ENCODE measurements at places on chromosomes 1 and 21. TPM values are rescaled to one million over a fixed set of nuclear protein-coding genes. Genes with fewer than 3 reads are reported as not detected.

The HPCAL4 gene
- total RNA-seq: not detected

DNA sequence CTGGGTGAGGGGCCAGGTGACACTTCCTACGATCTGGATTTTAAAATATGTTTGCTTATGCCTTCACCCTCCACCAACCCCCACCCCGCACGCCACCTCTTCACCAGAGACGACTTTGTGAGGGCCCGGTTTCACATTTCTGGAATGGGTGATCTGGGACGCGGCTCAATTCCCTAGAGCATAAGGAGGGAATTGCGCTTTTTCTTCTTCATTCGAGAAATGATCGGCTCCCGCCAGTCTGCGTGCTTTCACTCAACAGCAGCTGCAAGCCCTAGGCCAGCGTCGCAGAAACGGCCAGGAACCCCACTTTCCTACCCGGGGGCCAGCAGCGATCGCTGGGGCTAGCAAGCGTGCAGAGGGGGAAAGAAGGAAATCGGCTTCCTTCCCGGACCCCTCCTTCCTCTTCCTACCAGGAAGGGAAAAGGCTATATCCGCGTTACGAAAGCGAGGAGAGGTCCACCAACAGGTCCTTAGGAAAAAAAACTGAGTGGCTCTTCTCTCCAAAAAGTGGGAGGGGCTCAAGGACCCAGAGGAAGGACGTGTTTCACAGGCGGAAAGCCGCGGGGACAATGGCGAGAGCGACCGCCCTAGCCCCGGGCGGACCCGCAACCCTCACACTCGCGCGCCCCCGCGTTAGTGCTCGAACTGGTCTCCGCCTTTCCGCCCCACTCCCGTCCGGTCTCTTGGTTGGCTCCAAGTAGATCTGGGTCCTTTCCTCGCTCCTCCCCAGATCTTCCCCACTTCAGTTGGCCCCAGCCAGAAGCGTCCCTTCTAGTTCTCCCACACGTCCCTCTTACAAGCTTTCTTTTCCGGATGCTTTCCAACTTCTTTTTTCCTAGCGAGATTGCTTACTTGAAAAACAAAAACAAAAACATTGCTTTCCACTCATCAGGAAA lies 1.1 kb upstream of the ADAMTS1 start:
- H3K27ac ChIP-seq: peak overlapping the region; percentile 64
- H3K4me3 ChIP-seq: peak overlapping the region; percentile 96
- peaks cover 40% of the 10 kb centered on the region for H3K4me1 ChIP-seq
- no peaks in the 10 kb centered on the region for H3K27me3 ChIP-seq
- peak; percentile 94 for DNase-seq
- peaks cover 7% of the 10 kb centered on the region for H3K36me3 ChIP-seq

DNA sequence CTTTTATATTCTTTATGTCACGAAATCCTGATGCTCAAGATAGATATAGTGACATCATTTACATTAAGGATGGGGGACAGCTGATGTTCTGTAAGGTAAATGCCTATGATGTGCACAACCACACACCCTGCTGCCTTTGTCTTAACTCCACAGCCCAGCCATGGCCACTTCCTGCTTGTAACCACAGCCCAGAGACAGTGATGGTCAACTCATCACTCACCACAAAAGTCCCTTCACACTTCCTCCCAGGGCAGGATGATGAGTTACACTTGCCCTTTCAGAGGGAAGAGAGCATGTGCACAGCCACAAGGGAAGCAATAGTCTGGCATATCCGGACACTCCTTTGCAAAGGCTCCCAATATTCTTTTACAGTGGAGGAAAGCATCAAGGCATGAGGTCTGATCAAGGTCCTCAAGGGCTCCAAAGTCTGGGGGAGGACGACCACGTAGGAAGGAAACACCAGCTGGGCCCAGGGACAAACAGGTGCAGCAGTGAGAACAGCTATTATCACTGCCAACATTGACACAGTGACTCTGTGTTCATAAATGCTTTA lies 53.8 kb downstream of the PLPP3 start:
- no peak overlapping the region for H3K4me3 ChIP-seq
- peaks cover 12% of the 10 kb centered on the region for H3K36me3 ChIP-seq
- no peak for DNase-seq
- H3K4me1 ChIP-seq: peaks cover 30% of the 10 kb centered on the region
- H3K27ac ChIP-seq: no peak overlapping the region
- no peaks in the 10 kb centered on the region for H3K27me3 ChIP-seq

DNA sequence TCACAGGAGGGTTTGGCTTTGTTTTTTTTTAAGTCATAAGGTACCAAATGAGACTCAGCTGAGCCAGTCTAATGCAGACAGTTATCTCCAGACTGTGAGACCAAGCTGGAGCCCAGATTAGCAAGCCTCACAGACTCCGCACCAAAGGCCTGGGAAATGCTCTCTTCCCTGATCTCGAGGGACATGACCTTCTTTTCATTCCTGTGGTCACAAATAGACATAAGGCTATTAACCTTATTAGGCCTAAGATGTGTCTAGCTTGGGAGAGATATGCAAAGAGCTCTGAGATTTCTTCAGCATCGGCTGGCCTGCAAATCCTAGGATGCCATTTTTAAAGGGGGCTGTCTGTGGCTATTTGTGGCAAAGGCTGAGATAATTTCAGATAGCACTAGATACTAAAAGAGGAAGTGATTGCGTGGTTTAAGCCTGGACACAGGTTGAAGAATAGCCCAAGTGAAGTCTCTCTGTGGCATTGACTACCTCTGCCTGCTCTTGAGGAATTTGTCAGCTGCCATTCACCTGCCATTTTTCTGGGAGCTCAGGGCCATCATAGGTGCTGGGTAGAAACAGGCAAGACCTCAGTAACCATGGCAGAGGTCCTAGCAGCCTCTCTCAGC lies 301.3 kb downstream of the SIPA1L2 start:
- H3K36me3 ChIP-seq: no peaks in the 10 kb centered on the region
- H3K27me3 ChIP-seq: peaks cover 4% of the 10 kb centered on the region
- no peak overlapping the region for H3K4me3 ChIP-seq
- H3K4me1 ChIP-seq: peaks cover 20% of the 10 kb centered on the region
- peak overlapping the region; percentile 43 for H3K27ac ChIP-seq

- H3K4me1 ChIP-seq: peaks cover 21% of the 10 kb centered on the region
- DNase-seq: no peak
- no peaks in the 10 kb centered on the region for H3K27me3 ChIP-seq
- no peaks in the 10 kb centered on the region for H3K36me3 ChIP-seq
Observed at GRCh38 chr1:199178646-199179045, 539.8 kb downstream of the PTPRC start.

DNA sequence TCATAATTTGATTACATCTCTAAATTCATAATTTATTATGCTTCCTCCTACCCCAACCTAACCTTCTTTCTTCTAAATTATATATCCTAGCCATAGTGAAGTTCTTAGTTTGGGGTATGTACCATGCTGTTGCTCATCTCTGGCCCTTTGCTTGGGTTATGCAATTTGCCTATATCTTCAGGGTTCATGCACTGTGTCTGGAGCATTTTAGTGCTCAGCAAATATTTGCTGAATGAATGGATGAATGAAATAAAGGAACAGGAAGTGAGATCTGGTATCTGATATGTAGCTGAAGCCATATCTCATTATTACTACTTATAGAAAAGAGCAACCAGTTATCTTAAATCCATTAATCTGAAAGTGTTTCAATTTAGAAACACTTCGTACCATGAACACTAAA lies 137.6 kb downstream of the GPATCH2 start:
- peaks cover 11% of the 10 kb centered on the region for H3K36me3 ChIP-seq
- no peaks in the 10 kb centered on the region for H3K27me3 ChIP-seq
- H3K27ac ChIP-seq: no peak overlapping the region
- no peak for DNase-seq
- no peaks in the 10 kb centered on the region for H3K4me1 ChIP-seq

DNA sequence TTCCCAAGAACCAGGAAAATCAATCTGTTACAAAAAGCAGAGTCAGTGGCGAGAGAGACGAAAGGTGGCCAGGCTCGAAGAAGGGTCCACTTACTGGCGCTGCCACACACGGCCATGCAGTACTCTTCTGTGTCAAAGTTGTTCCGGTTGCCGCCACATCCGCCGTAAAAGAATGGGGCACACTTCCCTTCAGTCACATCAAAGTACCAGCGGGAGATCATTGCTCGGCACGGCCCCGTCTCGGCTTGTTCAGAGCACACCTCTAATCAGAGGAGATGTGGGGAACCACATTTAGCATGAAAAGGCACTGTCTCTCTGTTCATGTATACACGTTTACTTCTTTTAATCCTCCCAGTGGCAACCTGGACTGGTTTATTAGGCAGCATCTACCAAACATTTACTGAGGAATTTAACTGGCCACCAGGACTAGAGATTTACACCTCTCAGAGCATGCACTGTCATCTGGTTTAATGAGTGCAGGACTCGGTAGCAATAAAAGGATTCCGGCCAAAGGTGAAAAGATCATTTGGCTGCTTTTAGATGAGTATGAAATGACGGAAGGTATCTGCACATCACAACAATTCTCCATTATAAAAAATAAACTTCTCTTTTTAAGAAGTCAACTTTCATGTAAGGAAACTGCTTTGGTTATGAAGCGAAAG lies 170.5 kb downstream of the APP start:
- no peak overlapping the region for H3K27ac ChIP-seq
- H3K36me3 ChIP-seq: peaks cover 10% of the 10 kb centered on the region
- H3K4me3 ChIP-seq: no peak overlapping the region
- peaks cover 11% of the 10 kb centered on the region for H3K4me1 ChIP-seq
- no peaks in the 10 kb centered on the region for H3K27me3 ChIP-seq
